ENCODE measurements at places on chromosomes 7 and 10. TPM values are rescaled to one million over a fixed set of nuclear protein-coding genes. Genes with fewer than 3 reads are reported as not detected.

The CABCOCO1 gene
- total RNA-seq = 0.30 TPM

The C7orf57 gene
- not detected for total RNA-seq

The CTAGE8 gene
- 0.72 TPM for total RNA-seq

The PNLIPRP2 gene
- not detected for total RNA-seq

The SEMA4G gene
- total RNA-seq = 9.1 TPM

The NFKB2 gene
- total RNA-seq = 26.1 TPM

The CCDC7 gene
- 5.4 TPM for total RNA-seq

The MAT1A gene
- total RNA-seq = 0.11 TPM

The ASZ1 gene
- not detected for total RNA-seq

- no peak for DNase-seq
These were observed 208.6 kb downstream of the PTPRN2 start for GRCh38 chr7:158378978-158379377.

DNA sequence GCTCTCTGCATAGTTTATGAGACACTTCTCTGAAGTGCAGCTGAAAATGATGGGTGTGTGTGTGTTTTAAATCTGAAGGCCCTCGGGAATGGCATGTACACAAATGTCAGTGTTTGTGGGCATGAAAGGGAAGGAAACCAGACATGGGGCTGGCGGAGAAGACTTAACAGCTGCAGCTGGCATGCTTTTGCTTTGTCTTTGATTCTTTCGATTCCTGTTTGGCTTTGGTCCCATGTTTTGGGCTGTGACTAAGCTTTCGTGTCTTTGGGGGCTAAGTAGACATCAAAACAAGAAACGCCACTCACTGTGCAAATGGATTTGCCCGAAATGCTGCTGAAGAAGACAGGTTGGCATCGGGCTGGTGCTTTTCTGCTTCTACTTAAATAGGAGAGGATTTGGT lies 179.3 kb downstream of the PFKFB3 start:
- no peak for DNase-seq

- DNase-seq = no peak
These were observed 67.6 kb downstream of the INSIG1 start for GRCh38 chr7:155365146-155365874.

DNA sequence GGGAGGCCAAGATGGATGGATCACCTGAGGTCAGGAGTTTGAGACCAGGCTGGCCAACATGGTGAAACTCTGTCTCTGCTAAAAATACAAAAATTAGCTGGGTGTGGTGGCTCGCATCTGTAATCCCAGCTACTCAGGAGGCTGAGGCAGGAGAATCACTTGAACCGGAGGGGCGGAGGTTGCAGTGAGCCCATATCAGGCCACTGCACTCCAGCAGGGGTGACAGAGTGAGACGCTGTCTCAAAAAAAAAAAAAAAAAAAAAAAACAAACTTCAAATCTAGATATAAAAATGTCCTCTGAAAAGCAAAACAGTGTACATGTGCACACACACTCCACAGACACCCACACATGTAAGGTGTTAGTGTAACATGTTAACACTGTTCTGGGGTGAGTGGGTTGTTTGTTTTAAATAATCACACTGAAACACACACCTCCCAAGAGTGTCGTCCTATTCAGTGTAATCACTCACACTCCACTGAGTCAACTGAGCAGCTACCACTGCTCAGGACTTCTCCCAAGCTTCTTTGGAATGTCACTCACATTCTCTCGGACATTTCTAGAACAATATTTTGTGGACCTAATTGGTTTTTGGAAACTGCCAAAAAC lies 12.8 kb upstream of the RGS10 start:
- DNase-seq = no peak

DNA sequence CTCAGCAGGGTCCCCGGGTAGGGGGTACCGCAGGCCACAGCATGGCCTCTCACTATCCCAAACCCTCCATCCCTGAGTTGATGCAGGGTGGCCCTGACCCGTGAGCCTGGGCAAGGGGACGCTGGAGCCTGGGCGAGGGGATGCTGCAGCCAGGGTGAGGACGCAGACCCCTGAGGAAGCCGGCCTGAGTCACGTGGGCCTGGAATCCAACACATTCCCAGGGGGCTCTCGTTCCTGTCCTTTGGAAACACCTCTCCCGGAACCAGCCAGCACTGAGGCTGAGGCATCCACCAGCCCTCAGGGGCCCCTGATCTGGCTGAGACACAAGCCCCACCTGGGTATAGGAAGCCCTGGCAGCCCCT lies 61.5 kb upstream of the NKX6-2 start:
- DNase-seq = no peak

- no peak for DNase-seq
These were observed 159.0 kb downstream of the PLXNA4 start for GRCh38 chr7:132417103-132417906.

GRCh38 chr7:95001258-95001657 lies 93.9 kb downstream of the PPP1R9A start:
- DNase-seq = no peak

- DNase-seq = no peak
These were observed 73.3 kb upstream of the NKX6-2 start for GRCh38 chr10:132859084-132859855.

- DNase-seq = no peak
These were observed 30.0 kb upstream of the PRKAR1B start for GRCh38 chr7:756928-757560.

GRCh38 chr10:88827671-88828070 lies 24.0 kb downstream of the ANKRD22 start:
- DNase-seq = no peak

DNA sequence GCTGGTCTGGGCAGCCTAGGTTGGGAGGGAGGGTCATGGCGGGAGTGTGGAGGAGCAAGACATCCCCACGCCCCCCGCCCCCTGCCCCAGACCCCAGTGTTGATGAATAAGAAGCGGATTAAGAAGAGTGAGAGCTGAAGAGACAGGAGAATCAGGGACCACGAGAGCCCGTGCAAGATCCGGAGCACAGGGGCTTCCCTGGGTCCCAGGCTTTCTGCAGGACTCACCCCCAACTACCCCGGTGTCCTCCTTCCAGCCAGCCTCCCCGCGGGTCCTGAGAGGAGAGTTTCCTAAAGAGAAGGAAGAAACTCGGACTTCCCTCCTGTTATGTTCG lies 20.1 kb downstream of the GHRHR start:
- DNase-seq = no peak

DNA sequence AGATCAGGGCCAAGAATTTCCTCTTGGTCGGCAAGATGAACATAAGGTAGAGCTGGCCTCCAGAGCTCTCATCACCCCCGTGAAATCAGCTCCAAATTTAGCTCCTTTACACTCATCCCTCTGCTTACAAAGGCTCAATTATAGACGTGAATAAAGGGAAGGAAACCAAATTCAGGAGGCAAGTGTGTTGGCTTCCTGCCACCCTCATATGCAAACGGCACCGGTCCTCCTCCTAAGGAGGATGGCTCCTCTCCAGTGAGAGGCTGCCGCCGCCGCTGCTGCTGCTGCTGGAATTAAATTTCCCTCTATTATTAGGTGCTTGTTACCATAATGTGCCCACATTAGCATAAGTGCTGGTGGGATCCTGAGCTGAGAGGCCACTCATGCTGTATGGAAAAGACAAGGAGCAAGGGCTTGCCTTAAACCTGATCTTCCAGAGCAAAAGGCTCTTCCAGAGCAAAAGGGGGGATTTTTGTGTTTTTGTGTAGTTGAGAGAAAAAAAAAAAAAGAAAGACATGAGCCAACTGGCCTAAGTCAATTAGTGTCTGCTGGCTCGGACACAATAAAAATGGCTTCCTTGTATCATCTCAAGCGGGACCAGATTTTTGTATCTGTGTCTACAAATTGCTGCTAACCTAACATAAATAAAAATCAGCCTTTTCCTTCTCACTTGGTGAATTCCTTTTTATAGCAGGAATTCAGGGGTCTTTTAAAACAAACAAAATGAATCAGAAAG lies 68.4 kb downstream of the CDHR3 start:
- no peak for DNase-seq

DNA sequence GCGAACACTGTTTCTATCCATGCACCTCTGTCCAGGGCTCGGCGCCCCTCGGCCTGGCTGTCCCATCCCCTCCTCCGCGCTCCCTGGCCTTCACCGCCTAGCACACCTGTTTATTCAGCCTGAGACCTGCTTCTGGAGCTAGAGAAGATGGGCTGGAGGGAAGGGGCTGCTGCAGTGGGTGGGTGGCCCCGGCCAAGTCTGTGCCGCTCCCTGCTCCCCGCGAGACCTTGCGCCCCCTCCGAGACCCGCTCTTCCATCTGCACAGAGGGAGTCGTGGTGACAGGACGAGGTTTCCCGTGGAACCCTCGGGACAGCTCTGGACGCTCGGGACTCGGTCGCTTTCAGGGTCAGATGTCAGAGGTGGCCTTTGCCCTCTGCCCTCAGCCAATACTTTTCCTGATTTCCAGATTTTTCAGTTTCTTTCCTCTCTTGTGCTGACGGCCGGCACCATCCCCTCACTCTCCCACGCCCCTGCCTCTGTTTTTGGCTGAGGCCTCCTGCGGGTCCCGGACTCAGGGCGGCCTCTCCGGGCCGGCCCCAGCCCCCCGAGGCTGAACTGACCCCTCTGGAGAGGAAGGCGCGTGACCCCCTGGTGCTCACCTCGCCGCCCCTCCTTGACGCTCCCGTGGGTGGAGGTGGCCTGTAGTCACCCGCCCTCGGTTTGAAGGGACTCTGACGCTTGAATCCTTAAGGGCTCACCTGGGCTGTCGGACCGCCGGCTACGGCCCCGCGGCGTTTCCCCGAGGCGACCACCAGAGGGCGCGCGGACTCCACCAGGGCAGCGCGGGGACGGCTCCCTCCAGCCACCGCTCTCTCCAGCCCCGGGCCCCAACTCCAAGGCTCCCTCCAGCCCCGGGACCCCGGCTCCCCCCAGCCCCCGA lies 15.6 kb downstream of the SHH start:
- peak; percentile 81 for DNase-seq

- DNase-seq = no peak
These were observed 4.0 kb downstream of the BAMBI start for GRCh38 chr10:28681291-28681763.

DNA sequence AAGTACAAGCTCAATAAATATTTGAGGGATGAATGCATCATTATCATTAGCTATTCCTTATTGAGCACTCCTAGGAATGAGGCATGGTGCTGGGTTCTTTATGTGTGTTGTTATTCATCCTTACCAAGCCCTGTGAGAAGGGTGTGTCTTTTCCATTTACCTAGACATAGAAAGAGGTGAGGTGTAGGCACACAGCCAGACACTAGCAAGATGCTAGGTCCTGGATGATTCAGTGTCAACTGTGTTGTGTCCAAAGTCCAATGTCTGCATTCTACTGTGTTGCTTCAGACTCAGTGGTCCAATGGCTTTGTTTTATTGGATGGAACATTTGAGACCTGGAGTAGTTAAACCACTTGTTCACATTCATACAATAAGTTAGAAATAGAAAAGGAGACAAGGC lies 605.5 kb downstream of the LRMDA start:
- no peak for DNase-seq

DNA sequence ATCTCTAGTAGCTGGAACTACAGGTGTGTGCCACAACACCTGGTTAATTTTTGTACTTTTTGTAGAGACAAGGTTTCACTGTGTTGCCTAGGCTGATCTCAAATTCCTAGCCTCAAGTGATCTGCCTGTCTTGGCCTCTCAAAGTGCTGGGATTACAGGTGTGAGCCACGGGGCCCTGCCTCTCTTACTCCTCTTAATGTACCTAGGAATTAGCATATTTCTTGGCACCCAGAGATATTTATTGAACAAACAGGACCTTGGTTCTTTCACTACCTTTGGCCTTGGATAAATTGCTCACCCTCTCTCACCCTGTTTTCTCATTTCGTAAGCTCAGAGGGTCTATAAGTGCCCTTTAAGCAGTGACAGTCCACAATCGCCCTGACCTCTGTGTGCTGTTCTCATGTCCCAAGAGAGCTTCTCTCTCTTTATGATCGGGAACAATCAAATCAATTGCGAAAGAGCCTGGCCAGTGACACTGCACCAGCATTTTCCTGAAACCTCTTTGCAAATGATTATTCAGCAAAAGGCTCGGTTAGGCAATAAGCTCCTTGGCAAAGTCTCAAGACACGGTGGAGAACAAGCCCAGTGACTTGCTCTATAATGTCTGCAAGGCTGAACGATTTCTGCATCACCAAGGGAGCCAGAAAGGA lies 117.7 kb downstream of the APBB1IP start:
- no peak for DNase-seq

DNA sequence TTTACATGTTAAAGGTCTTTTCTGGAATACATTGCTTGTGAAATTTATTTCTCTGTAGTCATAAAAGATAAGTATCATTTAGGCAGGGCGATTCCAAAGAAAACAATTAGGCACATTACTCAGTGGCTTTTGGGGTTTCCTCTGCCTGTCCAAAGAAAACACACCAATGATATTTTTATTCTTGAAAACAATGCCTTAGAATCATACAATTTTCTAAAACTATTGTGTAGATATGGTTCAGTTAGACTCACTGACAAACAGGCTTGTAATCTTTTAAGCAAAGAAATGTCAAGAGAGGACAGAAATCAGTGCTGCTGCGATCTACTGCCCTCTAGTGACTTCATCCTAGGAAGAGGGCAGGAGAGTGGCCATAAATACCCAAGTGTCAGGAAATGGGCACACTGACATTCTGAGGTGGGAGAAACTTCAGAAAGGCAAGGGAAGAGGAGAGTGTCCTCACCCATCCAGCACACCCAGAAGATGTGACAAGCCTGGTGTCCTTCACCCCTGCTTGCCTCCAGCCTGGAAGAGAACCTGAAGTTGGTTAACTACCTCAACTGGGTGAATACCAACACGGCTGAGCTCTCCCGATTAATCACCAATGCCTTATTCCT lies 120.5 kb downstream of the GALNT11 start:
- DNase-seq = no peak

DNA sequence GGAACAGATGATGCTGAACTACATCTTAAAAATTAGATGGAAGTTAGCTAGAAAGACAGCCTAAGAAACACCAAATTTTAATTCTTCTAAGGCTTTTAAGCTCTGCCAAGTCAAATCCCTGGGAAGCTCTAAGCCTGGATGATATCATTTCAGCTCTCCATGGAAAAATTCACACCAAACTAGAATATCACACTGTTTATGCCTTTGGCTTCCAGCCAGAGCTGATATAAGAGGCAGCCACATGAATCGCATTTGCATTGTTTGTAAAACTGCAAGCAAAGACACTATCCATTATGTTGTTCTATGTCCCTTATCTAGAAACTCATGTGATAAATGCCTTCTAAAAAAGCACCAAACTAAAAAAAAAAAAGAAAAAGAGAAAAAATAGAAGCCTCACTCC lies 430.4 kb downstream of the GRID1 start:
- no peak for DNase-seq

DNA sequence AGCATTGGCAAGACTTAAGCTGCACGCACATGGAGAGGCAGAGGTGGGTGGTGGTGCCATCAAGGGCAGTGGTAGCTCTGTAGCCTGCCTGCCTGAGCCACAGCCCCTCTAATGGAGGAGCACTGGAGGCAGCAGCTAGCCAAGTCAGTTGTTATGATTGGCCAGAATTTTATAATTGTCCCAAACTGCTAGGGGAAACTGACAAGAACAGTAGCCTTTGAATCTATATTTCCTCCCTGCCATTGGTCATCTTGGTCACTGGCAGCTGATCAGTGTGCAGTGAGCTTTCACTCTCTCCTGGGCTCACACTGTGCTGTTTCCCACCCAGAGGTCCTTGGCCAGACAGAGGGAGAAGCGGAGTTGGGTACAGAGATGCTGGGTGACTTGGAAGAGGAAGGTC lies 9.6 kb upstream of the ZNF783 start:
- DNase-seq = no peak

All from neural crest cell (in vitro differentiated cells).